ENCODE measurements at places on chromosomes 2 and 18. TPM values are rescaled to one million over a fixed set of nuclear protein-coding genes. Genes with fewer than 3 reads are reported as not detected.
A peak's percentile ranks its signal among the peaks of the same experiment; 100 is the strongest.

The SNORC gene
- 3.4 TPM for total RNA-seq

The TLX2 gene
- 0.26 TPM for total RNA-seq

The ABI2 gene
- total RNA-seq, result 132 TPM

The OTOF gene
- 0.07 TPM for total RNA-seq

The SP9 gene
- total RNA-seq, result 0.07 TPM

The CCL20 gene
- not detected for total RNA-seq

The SPDYA gene
- total RNA-seq, result 0.30 TPM

The PMAIP1 gene
- total RNA-seq, result 162 TPM

The FAM237A gene
- not detected for total RNA-seq

The LCT gene
- total RNA-seq, result not detected

The CNGA3 gene
- not detected for total RNA-seq

The MAP3K19 gene
- total RNA-seq, result not detected

The HOXD12 gene
- total RNA-seq, result 0.17 TPM

The EML6 gene
- total RNA-seq, result 2.5 TPM

DNA sequence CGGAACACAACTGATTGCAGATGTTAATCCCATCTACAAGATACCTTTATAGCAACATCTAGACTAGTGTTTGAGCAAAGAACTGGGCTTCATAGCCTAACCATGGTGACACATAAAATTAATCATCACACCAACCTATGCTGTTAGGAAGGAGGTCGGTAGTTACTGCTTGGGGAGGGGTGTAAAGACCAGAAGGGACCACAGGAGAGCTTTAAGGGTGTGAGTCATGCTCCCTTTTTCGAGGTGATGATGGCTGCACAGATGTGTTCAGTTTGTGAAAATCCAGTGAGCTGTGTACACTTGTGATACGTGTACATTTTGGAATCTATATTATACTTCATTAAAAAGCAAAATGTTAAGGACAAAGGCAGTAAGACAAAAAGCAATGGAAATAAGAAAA lies 4.6 kb upstream of the SEH1L start:
- no peak overlapping the region for H3K4me3 ChIP-seq
- H3K27ac ChIP-seq, result no peak overlapping the region
- H3K27me3 ChIP-seq, result no peaks in the 10 kb centered on the region
- H3K4me1 ChIP-seq, result peaks cover 12% of the 10 kb centered on the region
- no peak for DNase-seq

- H3K4me1 ChIP-seq, result no peaks in the 10 kb centered on the region
- no peak overlapping the region for H3K4me3 ChIP-seq
- no peak overlapping the region for H3K27ac ChIP-seq
- peaks cover 41% of the 10 kb centered on the region for H3K36me3 ChIP-seq
- no peaks in the 10 kb centered on the region for H3K27me3 ChIP-seq
Measured at GRCh38 chr18:62937065-62937464, 221.7 kb downstream of the PHLPP1 start.

GRCh38 chr2:209499069-209499468 lies 75.2 kb downstream of the MAP2 start:
- peaks cover 12% of the 10 kb centered on the region for H3K4me1 ChIP-seq
- H3K4me3 ChIP-seq, result no peak overlapping the region
- no peak overlapping the region for H3K27ac ChIP-seq
- no peak for DNase-seq

DNA sequence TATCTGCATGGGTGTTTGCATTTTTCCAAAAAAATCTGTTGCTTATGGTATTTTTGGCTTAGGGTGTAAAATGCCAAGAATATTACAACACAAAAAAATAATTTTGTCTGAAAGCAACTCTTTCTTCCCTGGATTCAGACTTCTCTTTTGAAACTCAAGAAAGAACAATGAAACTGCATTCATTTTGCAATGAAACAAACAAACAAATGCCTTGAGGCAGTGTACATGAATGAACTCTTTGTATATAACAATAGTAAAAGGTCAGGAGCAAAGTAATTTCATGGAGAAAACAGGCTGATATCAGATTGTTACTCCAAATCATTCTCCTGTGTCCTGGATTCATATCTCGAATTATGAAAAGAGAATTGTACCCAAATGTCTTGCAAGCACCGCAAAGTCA lies 301.6 kb upstream of the CDH20 start:
- no peak overlapping the region for H3K4me3 ChIP-seq
- no peaks in the 10 kb centered on the region for H3K36me3 ChIP-seq
- no peak for DNase-seq

- H3K27ac ChIP-seq, result no peak overlapping the region
- no peaks in the 10 kb centered on the region for H3K27me3 ChIP-seq
- H3K36me3 ChIP-seq, result no peaks in the 10 kb centered on the region
- H3K4me1 ChIP-seq, result no peaks in the 10 kb centered on the region
Measured at GRCh38 chr2:228838819-228839218, 432.3 kb downstream of the PID1 start.

- peaks cover 20% of the 10 kb centered on the region for H3K4me1 ChIP-seq
- H3K27me3 ChIP-seq, result peaks cover 94% of the 10 kb centered on the region
- no peaks in the 10 kb centered on the region for H3K36me3 ChIP-seq
- DNase-seq, result peak; percentile 59
- H3K27ac ChIP-seq, result no peak overlapping the region
Measured at GRCh38 chr2:176638167-176639015, 369.1 kb downstream of the MTX2 start.

GRCh38 chr2:219967247-219968245 lies 340.1 kb downstream of the SLC4A3 start:
- no peak for DNase-seq
- H3K36me3 ChIP-seq, result no peaks in the 10 kb centered on the region
- peaks cover 41% of the 10 kb centered on the region for H3K4me1 ChIP-seq
- no peak overlapping the region for H3K4me3 ChIP-seq
- peaks cover 51% of the 10 kb centered on the region for H3K27me3 ChIP-seq

DNA sequence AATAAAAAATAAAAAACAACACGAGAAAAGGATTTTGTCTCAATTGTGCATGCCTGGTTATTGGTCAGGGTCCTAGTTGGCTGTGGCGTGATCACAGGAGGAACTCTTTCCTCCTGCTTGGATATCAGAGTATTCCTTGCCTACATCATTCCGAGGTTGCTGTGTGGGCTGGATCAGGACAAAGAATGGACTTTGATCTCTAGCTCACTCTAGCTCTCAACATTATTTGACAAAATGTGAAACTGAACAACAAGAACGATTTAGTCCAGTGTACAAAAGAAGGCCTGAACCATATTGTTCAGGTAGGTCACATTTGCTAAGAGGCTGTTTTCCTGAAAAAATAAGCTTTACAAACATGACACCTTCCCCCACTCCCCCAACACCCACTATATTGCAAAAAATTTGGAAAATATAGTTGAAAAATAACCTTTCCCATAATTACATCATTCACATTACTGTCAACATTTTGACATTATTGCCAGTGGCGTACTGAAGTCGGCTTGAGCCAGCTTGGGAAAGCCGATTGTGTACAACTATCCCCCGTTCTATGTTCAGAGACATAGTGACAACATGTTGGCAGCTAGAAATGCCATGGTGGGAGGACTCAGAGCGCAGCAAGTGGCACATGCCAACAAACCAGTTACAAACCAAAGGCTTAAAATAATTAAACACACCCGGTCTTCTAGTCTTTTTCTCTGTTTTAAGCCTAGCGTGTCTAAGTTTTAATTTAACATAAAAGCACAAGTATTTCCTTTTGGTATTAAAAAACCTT lies 179.0 kb downstream of the LPIN1 start:
- no peak for DNase-seq
- H3K4me3 ChIP-seq, result no peak overlapping the region
- no peak overlapping the region for H3K27ac ChIP-seq
- no peaks in the 10 kb centered on the region for H3K36me3 ChIP-seq
- peaks cover 18% of the 10 kb centered on the region for H3K4me1 ChIP-seq
- H3K27me3 ChIP-seq, result no peaks in the 10 kb centered on the region

- H3K27me3 ChIP-seq, result peaks cover 16% of the 10 kb centered on the region
- no peak overlapping the region for H3K4me3 ChIP-seq
- no peak for DNase-seq
Measured at GRCh38 chr2:47091118-47091517, 64.0 kb downstream of the STPG4 start.

GRCh38 chr2:20511130-20511529 lies 64.3 kb downstream of the RHOB start:
- no peak for DNase-seq
- H3K4me3 ChIP-seq, result no peak overlapping the region
- H3K27me3 ChIP-seq, result peaks cover 5% of the 10 kb centered on the region
- peaks cover 2% of the 10 kb centered on the region for H3K36me3 ChIP-seq
- H3K4me1 ChIP-seq, result peaks cover 24% of the 10 kb centered on the region

GRCh38 chr2:36427790-36428243 lies 72.2 kb downstream of the CRIM1 start:
- H3K36me3 ChIP-seq, result no peaks in the 10 kb centered on the region
- H3K4me1 ChIP-seq, result peaks cover 43% of the 10 kb centered on the region
- DNase-seq, result peak; percentile 16
- H3K27ac ChIP-seq, result no peak overlapping the region
- H3K27me3 ChIP-seq, result no peaks in the 10 kb centered on the region

DNA sequence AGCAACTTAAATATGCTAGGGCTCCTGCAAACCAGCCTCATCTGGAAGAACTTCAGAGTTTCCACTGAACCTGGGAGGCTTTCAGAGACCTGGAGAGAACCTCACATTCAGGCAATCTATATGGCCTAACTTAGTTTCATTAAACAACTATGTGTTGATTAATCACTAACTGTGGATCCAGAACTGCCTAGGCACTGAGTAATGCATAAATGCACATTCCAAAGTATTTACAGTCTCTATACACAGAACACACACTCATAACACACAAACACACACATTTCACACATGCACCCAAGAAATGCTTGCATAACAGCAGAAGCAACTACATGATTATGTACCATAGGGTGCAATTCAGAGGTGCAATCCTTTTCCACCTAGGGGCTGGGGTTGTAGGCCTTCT lies 552.8 kb downstream of the BCL11A start:
- no peak overlapping the region for H3K27ac ChIP-seq
- H3K4me3 ChIP-seq, result no peak overlapping the region

- H3K27ac ChIP-seq, result no peak overlapping the region
- H3K36me3 ChIP-seq, result peaks cover 10% of the 10 kb centered on the region
- no peak overlapping the region for H3K4me3 ChIP-seq
- H3K27me3 ChIP-seq, result no peaks in the 10 kb centered on the region
Measured at GRCh38 chr18:44988821-44989587, 308.3 kb downstream of the SETBP1 start.

- H3K27ac ChIP-seq, result no peak overlapping the region
- H3K36me3 ChIP-seq, result no peaks in the 10 kb centered on the region
- peaks cover 4% of the 10 kb centered on the region for H3K4me1 ChIP-seq
- H3K4me3 ChIP-seq, result no peak overlapping the region
Measured at GRCh38 chr2:28613186-28613585, 117.3 kb downstream of the PLB1 start.

DNA sequence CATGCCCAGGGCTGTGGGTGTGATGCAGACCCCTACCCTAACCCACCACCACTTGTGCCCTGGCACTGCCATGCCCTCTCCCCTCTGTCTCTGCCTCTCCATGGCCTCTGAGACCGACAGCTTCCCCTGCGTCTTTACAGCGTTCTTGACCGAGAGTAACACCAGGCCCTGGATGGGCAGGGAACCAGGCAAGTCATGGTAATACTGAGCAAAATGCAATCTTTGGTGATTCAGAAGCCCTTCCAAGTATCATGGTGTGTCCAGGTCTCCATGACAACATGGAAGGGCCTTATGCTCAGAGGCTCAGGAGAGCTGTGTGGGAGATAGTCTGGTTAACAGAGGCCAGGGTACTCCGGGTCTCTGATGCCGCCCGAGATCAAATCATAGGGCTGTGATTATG lies 176.1 kb downstream of the KLHL29 start:
- no peak overlapping the region for H3K4me3 ChIP-seq
- no peak for DNase-seq
- peaks cover 2% of the 10 kb centered on the region for H3K4me1 ChIP-seq
- no peaks in the 10 kb centered on the region for H3K36me3 ChIP-seq
- no peaks in the 10 kb centered on the region for H3K27me3 ChIP-seq
- no peak overlapping the region for H3K27ac ChIP-seq

- H3K27me3 ChIP-seq, result no peaks in the 10 kb centered on the region
- peaks cover 16% of the 10 kb centered on the region for H3K36me3 ChIP-seq
- no peak overlapping the region for H3K4me3 ChIP-seq
- H3K27ac ChIP-seq, result no peak overlapping the region
Measured at GRCh38 chr18:70321616-70322015, 32.8 kb downstream of the SOCS6 start.

DNA sequence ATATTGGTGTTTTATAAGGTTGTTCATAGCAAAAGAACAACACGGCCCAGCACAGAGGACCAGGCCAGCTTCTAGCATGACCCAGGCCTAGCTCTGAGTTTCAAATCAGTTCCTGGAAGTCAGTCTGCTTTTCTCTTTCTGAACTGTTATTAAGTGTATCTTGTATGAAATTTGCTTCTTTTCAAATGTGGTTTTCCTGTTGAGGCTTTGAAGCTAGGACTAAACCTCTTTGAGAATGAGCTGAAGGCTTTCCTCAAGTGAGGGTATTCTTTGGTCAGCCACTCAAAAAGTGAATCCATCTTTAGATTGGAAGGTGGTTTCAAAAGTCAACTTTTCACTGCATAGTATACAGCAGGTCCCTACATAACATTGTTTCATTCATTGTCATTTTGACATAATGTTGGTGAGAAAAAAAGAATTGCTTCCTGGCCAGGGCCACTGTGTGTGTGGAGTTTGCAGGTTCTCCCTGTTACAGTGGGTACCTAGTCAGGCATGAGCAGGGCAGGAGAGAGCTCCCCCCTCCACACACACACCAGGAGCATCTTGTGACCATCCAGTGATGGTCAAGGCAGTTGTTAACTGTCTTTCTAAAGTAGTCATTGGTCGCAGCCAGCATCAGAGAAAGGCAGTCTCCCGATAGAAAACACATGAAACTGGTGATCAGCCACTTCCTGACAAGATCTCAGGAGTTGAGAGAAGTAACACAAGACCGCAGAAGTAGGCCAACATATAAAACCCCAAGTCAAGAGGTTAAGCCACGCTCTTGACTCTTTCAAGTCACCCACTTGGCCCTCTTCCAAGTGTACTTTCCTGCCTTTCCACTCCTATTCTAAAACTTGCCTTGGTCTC lies 6.7 kb upstream of the ACAA2 start:
- no peaks in the 10 kb centered on the region for H3K27me3 ChIP-seq
- no peak overlapping the region for H3K4me3 ChIP-seq
- peaks cover 7% of the 10 kb centered on the region for H3K36me3 ChIP-seq
- H3K27ac ChIP-seq, result no peak overlapping the region
- H3K4me1 ChIP-seq, result no peaks in the 10 kb centered on the region
- no peak for DNase-seq

GRCh38 chr2:75134860-75135259 lies 64.5 kb downstream of the TACR1 start:
- no peaks in the 10 kb centered on the region for H3K36me3 ChIP-seq
- no peak overlapping the region for H3K27ac ChIP-seq
- H3K4me3 ChIP-seq, result no peak overlapping the region
- DNase-seq, result no peak
